Hypothalamus (tissue), 51 donors: ENCODE measurements at places on chromosomes 7 and 10.

DNA sequence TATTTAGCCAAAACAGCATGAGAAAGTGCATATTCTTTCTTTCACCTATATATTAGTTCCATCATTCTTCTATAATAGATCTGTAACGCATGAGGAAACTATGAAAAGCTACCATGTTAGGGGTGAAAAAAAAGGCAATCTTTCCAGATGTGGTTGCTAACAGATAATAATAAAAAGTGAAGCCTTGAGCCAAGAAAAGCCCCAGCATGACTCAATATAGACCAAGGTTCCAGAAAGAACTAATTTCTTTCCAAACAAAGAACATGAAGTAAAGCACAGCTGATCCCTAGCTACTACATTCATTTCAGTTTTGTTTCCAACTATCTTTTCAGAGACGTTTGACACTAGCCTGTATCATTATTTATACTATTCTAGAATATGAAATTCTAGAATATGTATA, 16.4 kb downstream of the ARL4A start:
- DNase-seq = no peak

GRCh38 chr10:69056536-69057260, 31.2 kb upstream of the SRGN start:
- DNase-seq = no peak

DNA sequence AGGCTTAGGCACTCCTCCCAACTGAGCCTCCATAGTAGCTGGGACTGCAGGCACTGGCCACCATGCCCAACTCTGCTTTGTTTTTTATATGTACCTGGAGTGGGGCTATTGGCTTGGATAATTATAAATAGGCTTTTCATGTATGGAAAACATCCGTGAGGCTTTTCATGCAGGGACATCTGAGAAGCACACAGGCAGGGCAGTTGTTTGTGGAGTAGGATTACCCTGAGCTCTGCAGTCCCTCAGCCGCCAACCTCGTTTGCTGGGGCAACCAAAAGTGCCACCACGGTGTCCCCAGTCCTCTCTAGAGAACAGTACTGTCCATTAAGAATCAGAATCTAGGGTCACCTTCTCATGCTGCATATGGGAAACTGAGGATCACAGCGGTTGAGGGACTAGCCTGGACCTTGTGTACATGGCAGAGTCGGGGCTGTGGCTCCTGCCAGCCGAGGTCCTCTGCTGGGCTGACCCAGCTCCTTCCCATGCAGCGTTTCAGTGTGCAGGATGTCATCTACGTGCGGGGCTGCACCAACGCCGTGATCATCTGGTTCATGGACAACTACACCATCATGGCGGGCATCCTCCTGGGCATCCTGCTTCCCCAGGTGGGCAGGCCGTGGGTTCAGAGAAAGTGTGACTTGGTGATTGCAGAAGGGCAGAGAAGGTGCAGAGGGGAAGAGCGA, 54.5 kb downstream of the TSPAN15 start:
- no peak for DNase-seq

- DNase-seq = no peak
These were observed 107.6 kb downstream of the SEMA3E start for GRCh38 chr7:83541187-83541960.
